ENCODE measurements at places on chromosomes 2 and 18. TPM values are rescaled to one million over a fixed set of nuclear protein-coding genes. Genes with fewer than 3 reads are reported as not detected.

GRCh38 chr2:241739651-241740050, 5.2 kb downstream of the D2HGDH start:
- DNase-seq, result no peak

GRCh38 chr2:72973566-72974435, 56.5 kb downstream of the EMX1 start:
- peak; percentile 45 for DNase-seq

DNA sequence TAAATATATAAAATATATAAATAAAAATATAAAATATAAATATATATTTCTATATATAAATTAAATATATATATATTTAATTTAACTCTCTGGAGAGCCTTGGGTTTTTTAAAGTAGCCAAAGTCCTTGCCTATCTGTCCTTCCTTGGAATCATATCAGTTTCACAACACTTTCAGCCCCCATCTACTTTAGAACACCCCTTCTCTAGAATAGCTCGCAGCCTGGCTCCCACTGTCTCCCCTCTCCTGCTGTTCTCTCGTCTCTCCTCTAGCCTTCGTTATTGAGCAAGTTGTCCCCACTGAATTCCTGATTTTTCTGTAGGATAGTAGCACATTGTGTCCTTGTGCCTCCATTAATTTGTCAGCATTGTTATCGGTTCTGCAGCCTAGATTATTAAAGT, 677.0 kb downstream of the RNF144A start:
- DNase-seq, result no peak

GRCh38 chr2:14681608-14682007, 49.1 kb downstream of the LRATD1 start:
- no peak for DNase-seq

DNA sequence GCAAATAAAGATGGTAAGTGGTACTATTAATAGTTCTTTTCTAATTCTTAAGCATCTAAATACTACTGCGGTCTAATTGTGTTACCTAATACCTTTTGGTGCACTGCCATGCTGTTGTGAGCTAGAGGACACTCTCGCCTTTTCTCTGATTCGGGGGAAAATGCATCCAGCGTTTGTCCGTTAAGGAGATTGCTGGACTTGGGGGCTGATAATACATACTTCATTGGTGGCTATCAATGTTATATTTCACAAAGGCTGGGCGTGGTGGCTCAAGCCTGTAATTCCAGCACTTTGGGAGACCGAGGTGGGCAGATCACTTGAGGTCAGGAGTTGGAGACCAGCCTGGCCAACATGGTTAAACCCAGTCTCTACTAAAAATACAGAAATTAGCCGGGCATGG, 141.7 kb upstream of the TWIST2 start:
- no peak for DNase-seq

DNA sequence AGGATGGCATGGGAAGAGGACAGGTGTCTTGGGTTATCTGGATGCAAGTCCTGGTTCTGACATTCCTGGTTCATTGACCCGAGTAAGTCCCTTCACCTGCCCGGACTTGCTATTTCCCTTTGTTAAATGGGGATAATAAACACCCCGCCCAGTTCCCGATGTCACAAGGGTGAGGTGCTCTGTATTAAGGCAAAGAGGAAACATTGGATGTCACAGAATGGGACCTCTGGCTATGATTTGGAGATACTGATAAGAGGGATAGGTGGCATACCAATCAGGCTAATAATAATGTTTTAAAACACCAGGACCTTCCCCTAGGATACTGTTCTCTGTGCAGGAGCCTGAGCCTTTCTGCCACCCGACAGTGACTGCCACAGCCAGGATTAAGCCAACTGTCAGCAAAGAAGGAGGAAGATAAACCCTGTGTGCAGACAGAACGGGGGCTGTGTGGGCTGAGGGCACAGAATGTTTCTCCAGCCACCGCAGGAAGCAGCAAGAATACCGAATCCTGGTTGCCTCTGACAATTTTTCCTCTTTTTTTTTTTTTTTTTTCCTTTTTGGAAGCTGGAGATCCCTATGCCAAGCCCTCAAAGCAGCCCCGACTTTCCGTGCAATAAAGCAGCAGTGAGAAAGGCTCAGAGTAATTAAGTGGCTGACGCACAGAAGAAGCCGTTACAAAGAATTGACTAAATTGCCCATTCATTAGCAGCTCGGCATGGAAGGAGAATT, 336.6 kb downstream of the SMAD2 start:
- no peak for DNase-seq

DNA sequence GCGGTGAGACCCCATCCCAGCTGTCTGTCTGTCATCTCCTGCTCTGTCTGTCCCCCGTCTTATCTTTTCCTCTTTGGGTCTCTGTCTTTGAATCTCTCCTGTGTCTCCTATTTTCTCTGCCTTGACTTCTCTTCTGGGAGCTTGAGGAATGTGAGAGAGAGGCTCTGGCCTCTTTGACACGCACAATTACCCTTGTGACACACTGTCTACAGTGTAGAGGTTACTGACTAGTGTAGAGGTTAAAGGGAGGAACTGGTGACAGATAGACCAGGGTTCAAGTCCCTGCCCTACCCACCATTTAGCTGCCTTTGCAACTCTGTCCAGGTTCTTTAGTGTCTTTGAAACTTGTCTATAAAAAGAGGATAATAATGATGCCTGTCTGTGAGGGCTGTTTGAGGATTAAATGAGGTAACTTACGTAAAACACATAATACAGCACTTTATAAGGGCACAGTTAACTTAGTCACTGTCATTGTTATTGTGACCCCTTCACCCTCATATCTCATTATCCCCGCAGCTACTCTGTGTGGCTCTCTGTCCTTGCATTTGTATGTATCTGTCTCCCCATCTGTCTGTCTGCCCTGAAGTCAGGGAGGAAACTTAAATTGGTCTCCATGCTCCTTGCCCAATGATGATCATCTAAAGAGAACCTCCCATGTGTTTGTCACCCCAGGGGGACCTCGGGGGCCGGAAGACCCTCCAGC, 19.9 kb downstream of the SEMA4F start:
- DNase-seq, result no peak

- DNase-seq, result peak; percentile 83
Measured at GRCh38 chr18:76620321-76621170, 125.5 kb upstream of the ZNF516 start.

DNA sequence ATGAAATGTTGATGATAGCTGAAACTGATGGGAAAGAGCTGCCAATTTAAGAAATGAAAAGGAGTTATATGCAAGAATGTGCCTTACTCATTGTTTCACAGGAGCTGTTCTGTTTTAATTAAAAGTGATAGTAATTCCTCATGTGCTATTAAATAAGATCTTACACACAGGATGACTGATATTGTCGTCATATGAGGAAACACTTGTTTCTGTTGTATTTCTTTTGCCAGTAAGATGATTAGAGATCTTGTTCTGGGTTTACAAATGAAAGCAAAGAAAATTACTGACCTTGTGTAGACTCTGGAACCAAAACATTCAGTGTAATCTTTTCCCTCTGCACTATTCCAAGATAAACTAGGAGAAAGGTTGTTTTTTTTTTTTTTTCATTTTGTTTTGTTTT, 123.6 kb downstream of the MAP3K20 start:
- no peak for DNase-seq

- no peak for DNase-seq
Measured at GRCh38 chr2:172977270-172978062, 98.2 kb upstream of the MAP3K20 start.

Gene SCN1A
- 0.92 TPM for total RNA-seq

Gene ZNF519
- 3.7 TPM for total RNA-seq

Gene KCNG2
- not detected for total RNA-seq

Measured in left ventricle myocardium superior (tissue), 1 donor.